ENCODE measurements at places on chromosomes 16 and 17. TPM values are rescaled to one million over a fixed set of nuclear protein-coding genes. Genes with fewer than 3 reads are reported as not detected.
A peak's percentile ranks its signal among the peaks of the same experiment; 100 is the strongest.

The GPR179 gene
- 0.19 TPM for polyA plus RNA-seq

DNA sequence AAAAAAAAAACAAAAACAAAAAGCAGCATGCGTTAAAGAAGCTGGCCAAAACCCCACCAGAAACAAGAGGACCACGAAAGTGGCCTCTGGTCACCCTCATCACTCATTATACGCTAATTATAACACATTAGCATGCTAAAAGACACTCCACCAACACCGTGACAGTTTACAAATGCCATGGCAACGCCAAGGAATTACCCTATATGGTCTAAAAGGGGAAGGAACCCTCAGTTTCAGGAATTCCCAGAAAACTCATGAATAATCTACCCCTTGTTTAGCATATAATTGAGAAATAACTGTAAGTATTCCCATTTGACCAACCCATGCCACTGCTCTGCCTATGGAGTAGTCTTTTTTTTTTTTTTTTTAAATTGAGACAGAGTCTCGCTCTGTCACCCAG is 77.6 kb downstream of the EMP2 start:
- no peak for DNase-seq

DNA sequence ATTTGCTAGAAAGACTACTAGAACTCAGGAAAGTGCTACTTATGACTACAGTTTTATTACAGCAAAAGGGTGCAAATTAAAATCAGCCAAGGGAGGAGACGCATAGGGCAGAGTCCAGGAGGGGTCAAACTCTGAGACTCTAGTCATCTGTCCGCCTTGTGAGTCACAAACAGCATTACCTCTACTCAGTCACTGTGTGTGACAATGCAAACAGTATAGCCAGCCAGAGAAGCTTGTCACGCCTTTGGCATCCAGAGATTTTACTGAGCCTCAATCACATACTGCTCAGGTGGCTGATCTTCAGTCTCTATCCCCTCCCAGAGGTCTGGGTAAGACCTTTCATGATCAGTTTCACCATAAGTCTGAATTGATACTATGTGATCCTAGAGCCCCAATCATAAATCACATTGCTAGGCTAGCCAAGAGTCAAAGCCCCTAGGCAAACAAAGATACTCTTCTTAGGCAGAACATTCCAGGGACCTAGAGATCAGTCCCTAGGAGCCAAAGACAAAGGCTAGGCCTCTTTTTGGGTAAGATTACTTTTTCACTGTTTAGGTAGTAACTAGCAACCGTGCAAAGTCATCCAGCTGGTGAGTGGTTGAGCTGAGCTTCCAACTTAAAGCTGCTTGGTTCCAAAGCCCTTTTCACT is 48.8 kb upstream of the CLEC19A start:
- DNase-seq: no peak

The CLEC18B gene
- 119 TPM for polyA plus RNA-seq

The CTRL gene
- polyA plus RNA-seq: 6.2 TPM

The DHRS7C gene
- polyA plus RNA-seq: not detected

- DNase-seq: no peak
These were observed 8.1 kb downstream of the NDE1 start for GRCh38 chr16:15658149-15658548.

The MARVELD3 gene
- polyA plus RNA-seq: 21.2 TPM

GRCh38 chr16:51553314-51553713 is 402.2 kb upstream of the SALL1 start:
- DNase-seq: no peak

- DNase-seq: peak; percentile 49
These were observed 201.0 kb upstream of the NLRP1 start for GRCh38 chr17:5785338-5785737.

The USP7 gene
- 129 TPM for polyA plus RNA-seq

DNA sequence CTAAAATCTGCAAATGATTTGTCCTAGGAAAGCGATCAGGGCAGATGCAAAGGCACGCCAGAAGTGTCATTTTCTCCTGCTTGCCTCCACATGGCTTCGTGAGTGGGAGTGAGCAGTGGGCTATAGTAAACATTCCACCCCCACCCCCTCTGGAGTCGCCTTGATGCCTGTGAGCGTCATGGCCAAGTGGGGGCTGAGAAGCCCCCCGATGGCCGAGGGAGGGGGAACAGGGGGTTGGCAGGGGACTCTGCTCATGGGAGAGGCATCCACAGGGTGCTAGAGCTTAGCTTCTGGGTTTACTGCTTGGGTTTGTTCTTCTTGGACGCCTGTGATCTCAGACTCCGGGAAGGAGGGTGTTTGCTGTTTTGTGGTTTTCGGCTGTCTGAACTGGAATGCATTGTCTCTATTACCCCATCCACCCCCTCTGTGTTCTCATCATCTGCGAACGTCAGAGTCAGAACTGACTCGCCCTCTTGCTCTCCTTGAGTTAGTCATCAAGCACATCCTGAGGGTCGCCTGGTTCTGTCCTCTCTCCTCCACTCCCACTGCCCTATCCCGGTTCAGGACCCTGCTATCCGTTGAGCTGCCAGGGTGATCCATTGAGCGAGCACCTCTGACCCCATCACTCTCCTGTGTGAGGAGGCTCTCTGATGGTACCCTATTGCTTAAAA is 15.4 kb downstream of the TNS4 start:
- no peak for DNase-seq

The CCL8 gene
- polyA plus RNA-seq: 0.24 TPM

DNA sequence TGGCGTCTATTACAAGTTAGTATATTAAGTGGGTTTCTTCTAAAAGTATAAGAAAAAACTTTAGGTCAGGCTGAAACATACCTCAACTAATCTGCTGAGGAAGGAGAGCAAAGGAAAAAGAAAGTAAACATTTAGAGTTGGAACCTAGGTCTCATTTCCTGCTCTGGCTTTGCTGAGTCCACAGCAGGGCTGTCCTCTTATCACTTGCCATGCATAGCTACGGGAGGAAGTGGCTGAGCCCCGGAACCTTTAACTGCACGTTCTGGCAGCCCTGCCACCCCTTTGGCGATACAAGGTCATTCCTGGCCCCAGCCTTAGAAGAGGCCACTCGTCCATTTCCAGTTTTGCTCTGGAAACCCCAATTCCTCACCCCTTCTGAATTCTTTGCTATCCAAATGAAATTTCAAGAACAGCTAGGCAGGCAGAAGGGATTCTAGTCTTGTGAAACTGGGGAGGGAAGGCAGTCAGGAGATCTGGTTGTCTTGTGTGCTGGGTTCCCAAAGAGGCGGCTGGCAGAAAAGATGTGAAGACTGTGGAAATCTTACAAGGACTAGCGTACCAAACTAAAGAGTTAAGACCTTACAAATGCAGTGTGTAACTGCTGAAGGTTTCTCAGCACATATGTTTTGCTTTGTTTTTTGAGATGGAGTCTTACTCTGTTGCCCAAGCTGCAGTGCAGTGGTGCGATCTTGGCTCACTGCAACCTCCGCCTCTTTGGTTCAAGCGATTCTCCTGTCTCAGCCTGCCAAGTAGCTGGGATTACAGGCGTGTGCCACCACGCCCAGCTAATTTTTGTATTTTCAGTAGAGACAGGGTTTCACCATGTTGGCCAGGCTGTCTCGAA is 19.1 kb downstream of the WIPI1 start:
- DNase-seq: no peak

DNA sequence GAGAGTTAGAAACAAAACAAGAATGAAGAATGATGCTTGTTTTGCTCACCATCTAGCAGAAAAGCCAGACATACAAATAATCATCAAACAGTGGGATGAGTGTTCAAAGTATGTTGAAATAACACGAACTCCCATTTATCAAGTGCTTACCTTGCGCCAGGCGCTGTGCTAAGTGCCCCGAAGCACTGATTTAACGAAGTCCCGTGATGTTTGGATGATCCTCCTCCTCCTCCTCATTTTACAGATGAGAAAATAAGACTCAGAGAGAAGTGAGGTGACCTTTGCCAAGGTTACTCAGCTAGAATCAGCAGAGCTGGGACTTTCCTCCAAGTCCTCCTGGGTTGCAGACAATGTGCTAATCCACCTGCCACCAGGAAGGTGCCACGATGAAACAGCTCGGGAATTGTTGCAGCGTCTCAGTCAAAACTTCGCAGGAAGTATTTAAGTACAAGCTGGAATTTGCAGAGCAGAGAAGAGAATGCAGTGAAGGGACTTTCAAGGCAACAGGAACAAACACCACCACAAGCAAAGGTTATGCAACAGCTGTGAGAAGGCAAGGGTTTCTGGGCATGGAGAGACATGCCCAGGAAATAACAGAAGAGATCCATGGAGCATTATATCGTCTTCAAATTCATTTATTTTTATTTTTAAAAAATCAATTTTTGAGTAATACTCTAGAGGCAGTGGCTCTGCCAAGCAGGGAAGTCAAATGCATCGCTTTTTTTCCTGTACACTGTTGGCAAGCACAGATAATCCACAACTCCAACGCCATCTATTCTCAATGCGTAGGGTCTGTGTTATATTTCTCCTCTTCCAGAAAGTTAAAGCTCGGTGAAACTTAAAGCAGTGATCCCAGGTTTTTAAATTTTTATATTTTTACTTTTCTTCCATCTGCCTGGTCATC is 11.1 kb downstream of the PRCD start:
- no peak for DNase-seq

- DNase-seq: no peak
These were observed 19.0 kb downstream of the SPIRE2 start for GRCh38 chr16:89847051-89847939.

GRCh38 chr17:40153603-40154236 is 13.4 kb downstream of the CASC3 start:
- no peak for DNase-seq

- no peak for DNase-seq
These were observed 42.1 kb upstream of the DLX4 start for GRCh38 chr17:49926886-49927285.

- peak; percentile 47 for DNase-seq
These were observed 23.2 kb downstream of the TMEM92 start for GRCh38 chr17:50297407-50297865.

- DNase-seq: no peak
These were observed 13.3 kb downstream of the CNEP1R1 start for GRCh38 chr16:50038286-50038685.

DNA sequence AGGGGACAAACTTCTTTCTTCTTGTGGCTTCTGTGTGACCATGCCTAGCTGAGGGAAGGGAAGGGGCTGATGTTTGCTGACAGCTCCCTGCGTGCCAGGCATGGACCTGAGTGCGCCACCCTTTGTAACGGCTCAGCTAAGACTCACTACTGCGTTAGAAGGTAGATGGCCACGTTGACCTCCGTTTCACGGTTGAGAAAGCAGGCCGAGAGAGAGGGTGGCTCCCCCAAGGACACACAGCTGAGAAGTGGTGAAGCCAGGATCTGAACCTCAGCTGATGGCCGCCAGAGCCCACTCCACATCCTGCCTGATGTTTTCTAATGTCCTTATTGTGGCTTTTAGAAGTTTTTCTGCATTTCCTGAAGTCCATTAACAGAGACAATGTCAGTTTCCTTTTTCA is 45.1 kb downstream of the RGS9 start:
- DNase-seq: no peak

DNA sequence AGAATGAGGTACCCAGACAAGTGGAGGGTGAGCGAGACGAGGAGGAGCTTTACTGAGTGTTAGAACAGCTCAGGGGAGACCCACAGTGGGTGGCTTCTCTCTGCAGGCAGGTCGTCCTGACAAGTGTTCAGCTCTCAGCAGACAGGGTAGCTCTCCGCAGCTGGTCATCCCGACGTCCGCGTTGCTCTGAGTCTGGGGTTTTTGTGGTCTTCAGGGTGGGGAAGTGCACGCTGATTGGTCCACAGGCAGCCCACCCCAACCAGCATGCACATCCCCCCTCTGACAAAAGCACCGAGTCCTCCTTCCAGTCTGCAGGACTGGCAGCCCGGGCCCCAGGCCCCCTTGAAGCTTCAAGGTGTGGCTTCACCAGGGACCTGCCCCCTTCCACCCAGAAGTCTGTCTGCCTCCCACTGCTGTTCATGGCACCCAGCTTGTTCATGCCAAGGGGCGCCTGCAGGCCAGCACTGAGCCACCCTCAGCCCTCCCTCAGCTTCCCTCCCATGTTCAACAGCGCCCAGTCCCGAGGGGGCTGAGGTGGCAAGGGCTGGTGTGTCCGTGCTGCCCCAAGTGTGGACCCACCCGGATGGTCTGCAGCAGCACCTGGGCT is 19.9 kb upstream of the WDR45B start:
- DNase-seq: no peak

The TSR1 gene
- 38.7 TPM for polyA plus RNA-seq

DNA sequence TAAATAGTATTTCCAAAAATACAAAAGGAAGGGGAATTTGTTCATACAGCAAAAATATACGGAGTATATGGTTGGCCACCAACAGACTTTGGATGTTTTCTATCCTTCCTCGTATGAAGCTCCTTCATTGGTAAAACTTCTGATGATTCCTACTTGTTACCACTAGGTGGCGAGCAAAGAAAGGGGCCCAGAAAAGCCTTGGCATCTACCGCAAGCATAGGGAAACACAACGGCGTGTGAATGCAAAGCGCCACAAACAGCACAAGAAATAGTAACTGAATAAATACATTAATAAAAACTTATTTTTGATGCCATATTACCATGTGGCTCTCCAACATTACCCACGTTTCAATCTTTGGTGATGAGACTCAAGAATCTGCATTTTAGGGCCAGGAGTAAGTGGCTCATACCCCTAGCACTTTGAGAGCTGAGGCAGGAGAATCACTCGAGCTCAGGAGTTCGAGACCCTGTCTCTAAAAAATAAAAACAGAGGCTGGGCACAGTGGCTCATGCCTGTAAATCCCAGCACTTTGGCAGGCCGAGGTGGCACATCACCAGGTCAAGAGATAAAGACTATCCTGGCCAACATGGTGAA is 34.5 kb downstream of the YWHAE start:
- peak; percentile 56 for DNase-seq

GRCh38 chr16:4570086-4570485 is 13.9 kb downstream of the C16orf96 start:
- DNase-seq: no peak

DNA sequence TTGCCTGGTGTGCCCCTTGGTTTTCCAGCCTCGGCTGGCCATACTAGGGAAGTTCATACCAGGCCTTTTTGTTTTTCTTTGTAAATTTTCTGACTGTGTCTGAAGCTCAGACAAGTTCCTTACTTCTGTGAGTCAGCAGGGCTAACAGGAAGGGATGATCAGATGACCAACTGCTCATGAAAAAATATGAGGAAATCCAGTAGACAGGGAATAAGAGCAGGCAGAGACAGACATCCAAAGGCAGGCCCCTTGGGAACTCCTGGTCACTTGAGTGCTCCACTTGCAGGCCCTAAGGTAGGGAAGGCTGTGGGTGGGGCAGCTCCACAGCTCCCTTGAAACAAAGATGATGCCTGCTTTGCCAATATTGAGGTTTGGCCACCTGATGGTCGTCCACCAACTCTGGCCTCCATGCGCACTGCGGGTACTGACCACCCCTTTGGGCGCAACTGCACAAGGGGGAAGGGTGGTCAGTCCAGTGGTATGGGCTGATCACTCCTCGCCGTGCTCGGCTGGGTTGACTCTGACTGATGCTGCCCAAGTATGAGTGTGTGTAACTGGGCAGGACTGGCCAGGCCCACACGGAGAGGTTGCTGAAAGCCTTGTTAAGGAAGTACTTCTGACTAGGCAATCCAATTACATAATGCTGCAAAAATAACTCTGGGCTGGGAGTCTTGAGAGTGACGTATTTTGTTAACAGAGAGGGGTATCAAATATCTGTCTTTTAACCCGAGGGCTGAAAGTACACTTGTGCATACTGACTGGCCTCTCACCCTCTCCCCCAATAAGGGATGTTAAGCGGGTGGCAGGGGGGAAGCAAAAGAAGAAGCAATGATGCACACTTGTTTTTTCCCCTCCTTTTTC is 20.8 kb upstream of the ZFHX3 start:
- no peak for DNase-seq

- no peak for DNase-seq
These were observed 44.5 kb downstream of the CLEC16A start for GRCh38 chr16:10988879-10989278.

The MCRIP1 gene
- polyA plus RNA-seq: 107 TPM
